ENCODE measurements at places on chromosomes 1 and 21. TPM values are rescaled to one million over a fixed set of nuclear protein-coding genes. Genes with fewer than 3 reads are reported as not detected.

The OR2T2 gene
- not detected for total RNA-seq

The TMEM61 gene
- 4.5 TPM for total RNA-seq

The EFNA1 gene
- 172 TPM for total RNA-seq

The FCMR gene
- 1.3 TPM for total RNA-seq

The LGR6 gene
- 0.39 TPM for total RNA-seq

The PCP4 gene
- total RNA-seq, result 0.83 TPM

The LCE3D gene
- total RNA-seq, result 55.2 TPM

The SON gene
- total RNA-seq, result 250 TPM

The RNF186 gene
- not detected for total RNA-seq

The CAPN8 gene
- 0.30 TPM for total RNA-seq

The ALG14 gene
- 1.3 TPM for total RNA-seq

The FMO5 gene
- total RNA-seq, result 35.7 TPM

The MYOG gene
- total RNA-seq, result not detected

The OR6K3 gene
- not detected for total RNA-seq

The TPM3 gene
- total RNA-seq, result 202 TPM

The OPRD1 gene
- total RNA-seq, result not detected

The SELENOF gene
- 92.4 TPM for total RNA-seq

The PAQR7 gene
- total RNA-seq, result 29.6 TPM

The FAM177B gene
- total RNA-seq, result not detected

The KDM1A gene
- total RNA-seq, result 52.0 TPM

The AMY1C gene
- not detected for total RNA-seq

The SYT11 gene
- 4.0 TPM for total RNA-seq

The TNNI3K gene
- total RNA-seq, result not detected

The ROR1 gene
- 21.4 TPM for total RNA-seq

The DNAJC28 gene
- total RNA-seq, result 0.08 TPM

The FLG2 gene
- 3,608 TPM for total RNA-seq

The AGBL4 gene
- total RNA-seq, result 0.08 TPM

The TRIM46 gene
- 1.2 TPM for total RNA-seq

The B3GALT2 gene
- total RNA-seq, result 0.32 TPM

The IGFN1 gene
- 0.32 TPM for total RNA-seq

The FAM151A gene
- total RNA-seq, result not detected

The DCST1 gene
- total RNA-seq, result 3.6 TPM

All from lower leg skin (tissue), 4 donors.